GM03348 (cell line): ENCODE measurements at places on chromosomes 4 and X.
A peak's percentile ranks its signal among the peaks of the same experiment; 100 is the strongest.

DNA sequence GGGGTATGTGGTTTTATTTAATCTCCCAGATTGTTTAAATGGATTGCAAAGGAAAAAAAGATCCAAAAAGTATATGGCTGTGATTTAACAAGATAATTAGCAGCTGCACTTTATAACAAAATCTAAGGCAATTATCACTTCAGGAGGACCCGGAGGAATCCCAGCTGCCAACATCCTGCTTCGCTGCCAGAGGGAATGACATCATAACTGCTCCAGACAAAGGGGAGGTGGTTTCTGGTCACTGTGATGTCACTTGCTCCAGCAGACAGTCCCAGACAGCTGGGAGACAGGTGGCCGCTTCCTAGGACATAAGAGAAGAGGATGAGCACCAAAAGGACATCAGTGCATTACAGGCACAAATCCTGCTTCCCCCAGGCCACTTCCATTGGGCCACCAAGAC lies 371.0 kb downstream of the BCOR start:
- peak; percentile 48 for DNase-seq

- no peak for DNase-seq
Measured at GRCh38 chrX:129310000-129310399, 213.3 kb downstream of the SMARCA1 start.

DNA sequence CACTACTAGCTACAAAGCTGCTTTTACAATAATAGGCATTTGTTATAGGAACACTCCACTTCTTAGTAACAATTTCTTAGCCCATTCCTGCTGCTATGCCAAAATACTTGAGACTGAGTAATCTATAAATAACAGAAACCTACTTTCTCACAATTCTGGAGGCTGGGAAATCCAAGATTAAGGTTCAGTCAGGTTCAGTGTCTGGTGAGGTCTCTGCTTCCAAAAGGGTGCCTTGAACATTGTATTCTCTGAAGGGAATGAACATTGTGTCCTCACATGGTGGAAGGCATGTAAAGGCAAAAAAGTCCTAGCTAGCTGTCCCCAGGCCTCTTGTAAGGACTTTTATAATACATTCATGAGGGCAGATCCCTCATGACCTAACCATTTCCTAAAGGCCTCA lies 7.0 kb downstream of the SLC9B1 start:
- no peak for DNase-seq

- DNase-seq = peak; percentile 36
Measured at GRCh38 chrX:123184219-123184865, at the start of gene GRIA3. Gene GRIA3, plus strand, starts transcription at chrX:123184278. Its CDS starts 258 bp downstream, at chrX:123184536.

- no peak for DNase-seq
Measured at GRCh38 chr4:24748758-24749350, 46.5 kb upstream of the SOD3 start.

GRCh38 chrX:50081282-50081889 lies 119.4 kb downstream of the AKAP4 start:
- DNase-seq = peak; percentile 5

- peak; percentile 36 for DNase-seq
Measured at GRCh38 chr4:98996056-98996764, 689 bp downstream of the METAP1 start.

DNA sequence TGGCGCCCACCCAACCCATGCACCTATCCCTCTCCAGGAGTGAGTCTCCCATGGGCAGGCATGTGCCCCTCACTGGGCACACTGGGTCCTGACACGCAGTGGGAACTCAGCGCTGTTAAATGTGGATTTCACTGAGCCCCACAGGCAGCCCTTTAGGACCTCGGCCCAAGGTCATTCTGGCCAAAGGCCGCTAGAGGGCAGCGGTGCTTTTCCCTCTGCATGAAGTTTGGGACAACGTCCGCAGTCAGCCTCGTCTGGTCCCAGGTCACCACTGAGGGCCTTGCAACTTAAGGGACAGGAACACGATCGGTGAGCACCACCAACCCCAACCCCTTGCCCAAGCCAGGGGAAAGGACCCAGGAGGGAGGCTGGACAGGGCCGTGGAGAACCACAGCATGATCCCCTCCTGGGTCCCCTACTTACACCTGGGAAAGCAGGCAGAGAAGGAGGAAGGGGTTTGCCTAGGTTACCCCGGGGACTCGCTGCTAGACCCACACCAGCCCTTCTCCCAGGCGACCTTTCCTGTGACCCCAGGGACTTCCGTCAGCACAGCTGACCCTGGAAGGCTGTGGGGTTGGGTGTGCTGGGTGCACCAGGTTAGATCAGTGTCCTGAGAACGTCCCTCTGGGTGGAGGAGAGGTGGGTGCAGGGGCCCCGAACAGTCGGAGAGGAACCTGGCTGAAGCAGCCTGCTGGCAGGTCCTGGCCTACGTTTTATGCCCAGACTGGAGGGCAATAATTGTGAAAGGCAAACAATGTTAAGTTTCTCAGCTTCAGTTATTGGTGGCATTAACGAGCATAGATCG lies 24.0 kb downstream of the CYTL1 start:
- peak; percentile 82 for DNase-seq

DNA sequence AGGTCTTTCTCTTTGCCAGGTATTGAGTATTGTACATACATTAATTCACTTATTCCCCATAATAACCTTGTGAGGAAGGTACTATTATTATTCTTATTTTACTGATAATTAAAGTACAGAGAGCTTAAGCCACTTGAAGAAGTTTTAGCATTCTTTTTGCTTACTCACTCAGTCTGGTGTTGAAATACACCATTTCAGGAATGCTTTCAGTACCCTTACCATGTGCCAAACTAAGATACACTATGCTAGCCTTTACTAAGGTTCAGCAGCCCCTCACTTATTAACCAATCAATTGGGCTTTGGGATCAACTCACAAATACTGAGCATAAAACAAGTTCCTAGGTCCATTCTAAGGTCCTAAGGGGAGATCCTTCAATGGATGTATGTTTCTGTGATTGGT lies 179.0 kb upstream of the FGF13 start:
- DNase-seq = peak; percentile 43

DNA sequence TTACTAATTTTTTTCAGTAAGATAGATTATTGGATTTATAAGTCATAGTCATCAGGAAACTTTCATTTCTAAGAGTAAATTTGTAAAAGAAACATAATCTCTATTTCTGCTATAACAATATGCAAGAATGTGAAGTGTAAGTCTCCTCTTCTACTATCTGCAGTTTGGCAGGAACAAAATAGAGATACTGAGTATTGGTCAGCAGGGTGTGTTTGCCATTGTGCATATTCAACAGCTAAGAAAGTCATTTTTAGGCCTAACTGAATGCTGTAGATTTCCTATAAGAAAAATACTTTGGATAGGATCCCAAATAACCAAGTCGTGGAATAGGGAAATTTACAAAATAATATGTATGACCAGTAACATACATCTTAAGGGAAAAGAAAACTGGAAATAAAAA lies 253.3 kb upstream of the EPHA5 start:
- no peak for DNase-seq

GRCh38 chrX:43314525-43314924 lies 341.6 kb upstream of the MAOA start:
- DNase-seq = no peak

DNA sequence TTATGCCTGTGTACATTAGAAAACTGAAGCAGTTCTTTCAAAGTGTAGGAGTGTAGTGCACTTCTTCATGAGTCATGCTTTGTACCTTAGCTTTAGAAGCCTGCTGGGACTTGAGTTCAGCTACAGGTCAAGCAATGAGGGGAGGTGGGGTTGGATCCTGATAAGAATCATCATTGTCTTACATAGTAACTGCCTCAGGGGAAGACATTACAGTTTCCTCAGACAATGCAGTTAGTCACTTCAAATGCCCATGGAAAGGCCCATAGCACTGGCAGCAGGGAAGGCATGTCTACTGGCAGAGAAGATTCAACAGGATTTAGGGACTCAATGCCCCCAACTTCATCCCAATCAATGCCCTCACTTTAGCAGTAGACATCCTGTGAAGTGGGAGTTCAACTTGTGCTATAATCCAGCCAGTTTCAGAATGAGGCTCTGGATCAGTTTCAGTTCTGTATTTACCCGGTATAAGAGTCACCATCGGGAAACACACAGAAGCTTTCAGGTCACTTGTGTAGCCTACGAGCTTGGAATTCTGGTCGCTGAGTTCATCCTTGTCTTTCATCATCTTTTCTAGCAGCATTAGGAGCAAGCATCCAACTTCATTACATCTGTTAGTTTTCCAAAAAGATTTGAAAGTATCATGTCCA lies 1216.5 kb downstream of the RAPGEF2 start:
- no peak for DNase-seq

DNA sequence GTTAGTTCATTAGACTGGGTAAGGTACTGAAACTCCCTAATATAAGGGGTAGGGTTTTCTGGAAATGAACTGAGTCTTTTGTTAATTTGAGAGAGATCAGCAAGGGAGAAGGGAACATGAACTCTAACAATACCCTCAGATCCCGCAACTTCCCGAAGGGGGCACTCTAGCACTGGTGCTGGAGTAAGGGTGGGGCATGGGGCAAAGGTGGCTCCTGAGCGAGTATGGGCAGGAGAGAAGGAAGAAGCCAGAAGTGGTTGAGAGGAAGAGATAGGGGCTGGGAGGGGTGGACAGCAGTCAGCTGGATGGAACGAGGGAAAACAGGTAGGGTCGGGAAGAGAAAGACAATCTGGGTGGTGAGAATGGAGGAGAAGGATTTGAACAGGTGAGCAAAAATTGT lies 183.2 kb upstream of the MAGEE2 start:
- DNase-seq = no peak

DNA sequence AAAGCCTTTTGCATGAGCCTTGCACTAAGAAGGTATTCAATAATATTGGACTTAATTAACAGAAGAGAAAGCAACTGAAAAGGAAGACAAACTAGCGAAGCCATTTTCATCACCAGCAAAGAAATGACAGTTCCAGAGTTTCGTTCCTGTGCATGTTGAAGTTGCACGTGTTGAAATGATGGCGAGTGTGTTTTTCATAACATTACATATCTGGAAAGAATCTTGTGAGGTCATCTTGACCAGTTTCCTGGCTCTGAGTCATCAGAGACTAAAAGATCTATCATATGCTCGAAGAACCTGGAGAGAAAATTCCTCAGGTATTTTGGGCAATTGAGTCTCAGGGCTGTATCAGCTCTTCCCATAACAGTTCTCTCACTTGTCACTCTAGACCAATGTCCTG lies 106.2 kb upstream of the MAML3 start:
- peak; percentile 67 for DNase-seq

DNA sequence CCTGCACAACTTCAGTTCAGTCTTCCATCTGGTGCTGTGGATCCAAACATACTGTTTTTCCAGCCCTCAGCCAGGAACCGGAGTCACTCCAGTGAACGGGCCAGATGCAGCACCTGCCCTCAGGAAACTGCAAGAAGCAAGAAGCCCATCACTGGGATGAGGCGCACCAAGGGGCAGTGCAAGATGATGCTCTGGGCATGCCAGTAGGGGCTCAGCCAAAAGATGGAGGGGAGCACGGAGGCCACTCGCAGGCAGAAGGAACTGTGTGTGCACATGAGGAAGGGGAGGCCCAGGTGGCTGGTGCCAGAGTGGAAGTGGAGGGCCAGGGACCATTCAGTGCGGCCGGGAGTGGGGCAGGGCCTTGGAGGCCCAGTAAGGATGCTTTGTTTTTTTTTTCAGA lies 161.7 kb upstream of the MAMLD1 start:
- DNase-seq = no peak

DNA sequence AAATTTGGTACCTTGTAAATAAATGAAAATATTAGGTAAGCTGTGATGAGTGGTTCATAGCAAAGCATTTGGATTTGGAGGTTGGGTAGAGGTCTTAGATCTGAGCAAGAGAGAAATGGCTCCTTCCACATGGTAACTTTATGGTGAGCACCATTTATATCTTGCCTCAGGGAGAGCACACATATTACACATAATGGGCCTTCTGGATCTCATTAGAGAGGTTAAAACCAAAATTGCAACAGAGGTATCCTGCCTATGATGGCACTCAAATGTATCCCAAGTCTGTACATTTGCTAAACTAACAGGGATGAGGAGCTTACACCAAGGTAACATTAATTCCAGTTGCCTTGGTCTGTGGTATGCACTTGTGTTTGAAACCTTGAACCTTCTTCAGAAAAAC lies 87.1 kb upstream of the PUDP start:
- DNase-seq = no peak

GRCh38 chrX:16778545-16778944 lies 7.7 kb upstream of the TXLNG start:
- DNase-seq = no peak

DNA sequence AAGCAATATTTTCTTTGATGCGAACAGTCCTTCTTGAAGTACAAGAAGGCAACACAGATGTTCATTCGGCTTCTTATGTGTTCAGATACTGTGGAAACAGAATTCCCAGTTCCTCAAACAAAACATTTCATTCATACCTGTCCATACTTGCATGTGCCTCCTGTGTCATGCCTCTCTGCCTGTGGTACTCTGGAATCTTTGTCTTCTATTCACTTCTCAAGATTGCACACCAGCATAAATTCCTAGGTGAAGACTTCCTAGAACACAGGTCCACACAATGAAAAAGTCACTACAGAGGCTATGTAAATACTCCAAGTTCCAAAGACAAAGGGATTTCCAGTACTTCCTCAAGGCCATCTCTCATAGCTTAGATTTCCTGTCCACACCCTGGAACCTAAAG lies 367.2 kb downstream of the AFF2 start:
- no peak for DNase-seq

DNA sequence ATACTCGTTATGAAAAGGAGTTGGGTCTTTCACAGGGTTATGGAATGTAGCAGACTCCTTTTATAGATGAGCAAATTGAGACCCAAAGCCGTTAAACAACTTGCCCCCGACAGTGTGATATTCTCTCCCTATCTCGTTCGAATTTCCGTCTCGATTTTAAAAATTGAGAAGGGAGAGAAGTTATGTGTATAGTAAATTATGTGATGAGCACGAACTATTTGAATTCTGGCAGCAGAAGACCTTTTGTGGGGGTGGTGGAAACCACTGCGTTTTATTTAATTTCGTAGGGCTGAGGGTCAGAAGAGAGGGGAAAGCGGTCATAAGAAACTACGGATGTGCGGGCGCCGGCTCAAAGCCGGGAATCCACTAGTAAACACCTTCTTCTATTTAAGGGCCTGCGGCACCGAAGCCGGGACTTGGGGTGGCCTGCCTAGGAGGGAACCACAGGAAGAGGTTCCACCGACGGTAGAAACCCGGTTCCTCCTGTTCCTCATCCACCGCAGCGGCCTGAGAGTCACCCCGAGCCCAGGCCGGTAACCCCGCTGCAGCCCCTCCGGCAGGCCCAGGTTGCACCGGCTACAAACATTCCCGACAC lies 1.5 kb upstream of the DDX3X start:
- DNase-seq = peak; percentile 6

DNA sequence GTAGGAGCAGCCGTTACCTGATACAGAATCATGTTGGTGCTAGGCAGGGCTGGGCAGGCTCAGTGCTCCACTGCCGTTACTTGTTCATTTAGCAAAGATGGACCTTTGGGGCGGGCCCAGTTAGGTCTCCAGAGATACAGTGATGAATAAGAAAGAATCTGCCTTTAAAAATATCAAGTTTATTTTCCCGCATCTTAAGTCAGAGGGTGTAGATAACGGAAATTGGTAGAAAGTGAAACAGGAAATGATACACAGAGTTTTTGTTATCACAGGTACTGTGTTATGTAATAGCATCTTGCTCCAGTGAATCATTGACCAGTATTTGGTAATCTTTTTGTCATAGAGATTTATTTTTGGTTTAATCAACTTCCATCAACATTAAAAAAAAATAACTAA lies 5.5 kb downstream of the TMEM131L start:
- DNase-seq = no peak
